D341Med (cell line): ENCODE measurements at places on chromosomes 7 and 10.

DNA sequence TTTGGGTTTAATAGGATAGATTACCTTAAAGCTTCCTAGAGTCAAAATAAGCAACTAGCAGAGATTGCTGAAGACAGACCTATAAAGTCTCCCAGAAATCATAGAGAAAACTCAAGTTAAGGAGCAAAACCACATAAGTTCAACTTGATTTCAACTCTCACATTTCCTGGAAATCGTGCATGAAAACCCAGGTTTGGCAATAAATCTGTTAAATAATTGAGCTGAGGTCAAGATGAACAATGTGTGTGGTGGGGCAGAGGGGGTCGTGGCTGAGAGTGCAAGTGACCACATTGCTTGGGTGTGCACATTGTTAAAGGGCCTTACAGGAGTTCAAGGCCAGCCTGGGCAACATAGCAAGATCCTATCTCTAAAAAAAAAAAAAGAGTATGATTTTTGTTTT lies 636.5 kb downstream of the GALNT17 start:
- DNase-seq, result no peak

DNA sequence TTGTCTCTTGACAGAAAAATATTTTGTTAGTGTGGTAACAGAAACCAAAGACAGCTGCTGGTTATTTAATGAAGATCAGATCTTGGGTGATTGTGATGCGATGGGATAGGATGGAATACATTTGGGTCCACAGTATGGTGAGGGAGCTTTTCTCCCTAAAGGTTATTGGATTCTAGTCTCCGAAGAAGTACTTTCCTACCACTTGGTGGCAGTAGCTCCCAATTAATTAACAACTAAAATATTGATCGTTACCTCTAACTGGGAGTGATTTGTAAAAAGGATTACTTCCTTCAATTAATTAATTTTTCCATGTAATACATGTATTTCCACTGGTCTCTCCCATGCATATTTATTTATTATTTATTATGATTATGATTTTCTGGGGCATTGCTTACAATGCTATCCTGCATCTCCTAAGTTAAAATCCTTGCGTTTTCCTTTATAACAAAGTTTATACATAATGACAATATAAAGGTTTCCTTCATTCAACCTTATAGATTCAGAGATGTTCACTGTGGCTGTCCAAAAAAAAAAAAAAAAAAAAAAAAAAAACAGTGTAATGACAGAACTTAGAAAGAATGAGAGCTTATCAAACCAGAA lies 25.6 kb downstream of the TMEM196 start:
- peak; percentile 38 for DNase-seq

- DNase-seq, result no peak
These were observed 914 bp upstream of the GIMAP7 start for GRCh38 chr7:150513758-150514157.

GRCh38 chr10:61389887-61390286 lies 63.3 kb downstream of the TMEM26 start:
- no peak for DNase-seq

DNA sequence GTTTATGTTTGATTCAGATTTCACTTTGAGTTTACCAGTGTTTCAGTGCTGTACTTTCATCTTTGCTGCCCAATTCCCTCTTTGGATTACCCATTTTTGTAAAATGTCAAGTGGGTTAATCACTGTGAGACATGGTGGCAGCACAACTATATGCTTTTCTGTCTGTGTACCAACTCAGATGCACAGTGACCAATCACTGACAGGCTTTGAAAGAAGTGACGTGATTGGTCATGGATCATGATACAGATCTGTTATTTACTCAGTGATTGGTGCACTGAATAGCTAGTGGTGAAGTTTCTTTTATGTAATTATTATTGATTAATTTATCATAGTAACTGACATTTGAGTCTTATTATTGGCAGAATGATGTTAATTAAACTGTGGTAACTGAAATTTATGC lies 126.9 kb downstream of the SDK1 start:
- DNase-seq, result no peak

DNA sequence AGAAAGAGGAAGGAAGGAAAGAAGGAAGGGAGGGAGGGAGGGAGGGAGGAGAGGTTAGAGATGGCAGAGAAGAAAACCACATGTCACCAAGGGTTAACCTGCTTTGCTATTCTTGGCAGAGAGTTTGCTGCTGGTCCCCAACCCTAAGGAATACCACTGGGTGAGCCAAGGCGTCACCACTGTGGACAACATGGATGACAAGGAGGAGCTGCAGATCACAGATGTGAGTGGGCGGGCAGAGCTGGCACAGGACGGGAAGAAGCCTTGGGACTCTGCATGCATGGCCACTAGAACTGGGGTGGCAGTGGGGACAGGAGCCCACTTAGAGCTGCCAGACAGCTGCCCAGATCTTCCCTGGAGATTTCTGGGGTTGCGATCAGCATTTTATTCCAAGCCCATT lies 17.2 kb upstream of the MYH16 start:
- no peak for DNase-seq
